ENCODE measurements at places on chromosomes 13 and 19. TPM values are rescaled to one million over a fixed set of nuclear protein-coding genes. Genes with fewer than 3 reads are reported as not detected.

Gene HIPK4
- 0.29 TPM for total RNA-seq

Gene RETN
- total RNA-seq = not detected

Gene LIN37
- 15.7 TPM for total RNA-seq

GRCh38 chr19:16319481-16319880 lies 5.1 kb upstream of the KLF2 start:
- no peak for DNase-seq

- no peak for DNase-seq
These were observed 8.8 kb downstream of the ADAT3 start for GRCh38 chr19:1913781-1914577.

GRCh38 chr13:85970727-85971126 lies 171.5 kb upstream of the SLITRK6 start:
- no peak for DNase-seq

Data from osteocyte (in vitro differentiated cells).